Vagina (tissue), 2 donors: ENCODE measurements at places on chromosomes 11 and 22. TPM values are rescaled to one million over a fixed set of nuclear protein-coding genes. Genes with fewer than 3 reads are reported as not detected.

DNA sequence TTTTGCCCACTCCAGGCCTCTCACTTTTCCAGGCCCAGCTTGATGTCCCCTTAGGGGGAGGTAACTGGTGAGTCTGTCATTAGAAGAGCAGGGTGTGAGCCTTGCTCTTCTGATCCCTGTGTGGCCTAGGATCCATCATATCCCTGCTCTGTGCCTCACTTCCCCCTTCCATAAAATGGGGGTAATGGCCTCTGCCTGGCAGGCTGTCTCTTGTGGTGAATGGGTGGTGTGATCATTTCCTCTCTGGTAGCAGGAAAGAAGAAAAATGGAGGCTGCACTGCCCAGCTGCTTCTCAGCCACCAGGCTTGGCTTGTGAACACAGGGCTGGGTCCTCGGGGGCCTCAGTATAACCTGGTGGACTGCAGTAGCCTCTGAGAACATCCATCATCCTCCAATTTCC, 5.6 kb downstream of the ARHGEF17 start:
- H3K36me3 ChIP-seq: no peaks in the 10 kb centered on the region
- H3K27me3 ChIP-seq: no peaks in the 10 kb centered on the region
- H3K4me3 ChIP-seq: peak overlapping the region; percentile 84
- H3K27ac ChIP-seq: peak overlapping the region; percentile 98
- DNase-seq: no peak
- H3K4me1 ChIP-seq: peaks cover 92% of the 10 kb centered on the region

- no peak overlapping the region for H3K4me3 ChIP-seq
- no peaks in the 10 kb centered on the region for H3K4me1 ChIP-seq
- H3K27me3 ChIP-seq: no peaks in the 10 kb centered on the region
- no peak for DNase-seq
- H3K27ac ChIP-seq: no peak overlapping the region
Observed at GRCh38 chr11:42311514-42311913, 852.1 kb upstream of the LRRC4C start.

Gene E2F8
- total RNA-seq: 4.2 TPM

DNA sequence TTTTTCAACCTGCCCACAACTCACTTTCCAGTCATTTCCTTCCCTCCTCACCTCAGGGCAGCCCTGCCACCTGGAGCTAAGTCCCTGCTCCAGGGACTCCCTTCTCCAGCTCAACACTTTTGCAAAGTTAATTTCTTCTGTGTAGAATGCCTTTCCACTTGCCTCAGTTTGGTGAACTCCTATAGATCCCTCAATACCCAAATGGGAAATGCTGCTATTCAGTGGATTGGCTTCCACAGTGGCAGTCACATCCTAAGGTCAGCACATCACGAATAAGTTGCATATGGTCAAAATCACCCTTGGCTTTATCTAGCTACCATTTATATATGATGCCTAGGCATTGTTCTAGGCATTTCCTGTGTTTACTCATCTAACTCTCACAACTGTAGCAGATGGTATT, 23.6 kb downstream of the GDPD5 start:
- no peak overlapping the region for H3K27ac ChIP-seq
- no peaks in the 10 kb centered on the region for H3K27me3 ChIP-seq
- peaks cover 25% of the 10 kb centered on the region for H3K4me1 ChIP-seq

DNA sequence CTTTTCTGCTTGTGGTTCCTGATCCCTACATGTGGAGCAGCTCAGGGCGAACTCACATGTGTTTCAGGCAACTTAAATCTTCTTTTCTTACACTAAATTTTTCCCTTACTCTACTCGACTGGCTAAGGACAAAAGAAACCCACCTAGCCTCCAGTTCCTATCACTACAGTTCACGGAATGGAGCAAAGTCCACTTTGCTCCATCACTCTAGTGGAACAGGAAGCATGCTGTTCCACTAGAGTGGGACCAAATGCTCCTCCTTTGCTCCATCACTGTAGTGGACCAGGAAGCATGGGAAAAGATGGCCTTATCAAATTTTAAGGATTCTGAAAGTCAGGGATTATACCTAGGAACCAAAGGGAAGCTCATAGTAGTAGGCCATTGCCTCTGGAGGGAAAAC, 36.1 kb downstream of the PDE3B start:
- DNase-seq: no peak
- H3K4me1 ChIP-seq: no peaks in the 10 kb centered on the region
- no peaks in the 10 kb centered on the region for H3K36me3 ChIP-seq
- H3K4me3 ChIP-seq: no peak overlapping the region

GRCh38 chr11:94705891-94706615, 62.1 kb upstream of the AMOTL1 start:
- DNase-seq: no peak
- H3K27me3 ChIP-seq: no peaks in the 10 kb centered on the region
- H3K4me3 ChIP-seq: no peak overlapping the region
- peak overlapping the region; percentile 50 for H3K27ac ChIP-seq
- H3K4me1 ChIP-seq: no peaks in the 10 kb centered on the region

DNA sequence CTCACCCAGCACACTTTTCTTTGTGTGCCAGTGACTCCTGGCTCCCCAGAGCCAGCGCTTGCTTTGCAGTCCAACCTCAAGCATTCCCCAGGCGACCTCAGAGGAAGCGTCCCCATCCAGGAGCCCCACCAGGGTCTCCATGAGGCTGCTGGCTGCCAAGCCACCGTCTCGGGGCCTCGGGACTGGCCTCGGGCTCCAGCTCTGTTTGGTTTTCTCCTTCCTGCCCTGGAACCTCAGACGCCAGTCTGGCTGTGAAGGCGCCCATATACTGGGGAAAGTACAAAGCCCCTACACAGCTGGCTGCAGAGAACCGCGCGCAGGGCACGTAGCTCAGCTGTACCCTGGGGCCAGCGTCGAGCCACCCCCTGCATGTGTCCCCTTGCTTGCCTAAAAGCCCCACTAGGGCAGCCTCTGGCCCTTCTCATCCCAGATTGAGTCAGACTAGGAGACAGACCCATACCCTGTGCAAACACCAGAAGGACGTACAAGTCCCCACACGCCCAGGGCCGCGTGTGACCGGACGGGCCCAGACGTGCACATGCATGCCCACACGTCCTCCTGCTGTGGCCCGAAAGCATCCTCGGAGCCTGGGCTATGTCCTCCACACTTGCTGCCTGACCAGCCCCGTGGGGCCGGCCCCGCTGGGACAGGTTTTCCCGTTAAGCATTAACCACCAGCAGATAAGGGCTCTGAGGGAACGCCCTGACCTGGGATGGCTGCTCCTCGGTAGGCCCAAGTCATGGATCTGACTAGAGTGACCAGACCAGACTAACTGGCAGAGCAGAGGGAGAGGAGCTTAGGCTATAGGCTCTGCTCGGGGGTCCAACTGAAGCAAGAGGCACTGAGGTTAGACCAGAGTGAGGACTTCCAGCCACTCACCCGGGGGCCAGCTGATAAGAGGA, 4.2 kb upstream of the SYT8 start:
- no peaks in the 10 kb centered on the region for H3K27me3 ChIP-seq
- no peak overlapping the region for H3K4me3 ChIP-seq
- H3K27ac ChIP-seq: no peak overlapping the region
- peaks cover 65% of the 10 kb centered on the region for H3K4me1 ChIP-seq
- no peaks in the 10 kb centered on the region for H3K36me3 ChIP-seq
- no peak for DNase-seq

GRCh38 chr11:11458485-11458884, 105.4 kb upstream of the CSNK2A3 start:
- peaks cover 6% of the 10 kb centered on the region for H3K4me1 ChIP-seq
- DNase-seq: no peak
- no peaks in the 10 kb centered on the region for H3K36me3 ChIP-seq
- H3K27ac ChIP-seq: no peak overlapping the region
- H3K27me3 ChIP-seq: no peaks in the 10 kb centered on the region
- H3K4me3 ChIP-seq: no peak overlapping the region

DNA sequence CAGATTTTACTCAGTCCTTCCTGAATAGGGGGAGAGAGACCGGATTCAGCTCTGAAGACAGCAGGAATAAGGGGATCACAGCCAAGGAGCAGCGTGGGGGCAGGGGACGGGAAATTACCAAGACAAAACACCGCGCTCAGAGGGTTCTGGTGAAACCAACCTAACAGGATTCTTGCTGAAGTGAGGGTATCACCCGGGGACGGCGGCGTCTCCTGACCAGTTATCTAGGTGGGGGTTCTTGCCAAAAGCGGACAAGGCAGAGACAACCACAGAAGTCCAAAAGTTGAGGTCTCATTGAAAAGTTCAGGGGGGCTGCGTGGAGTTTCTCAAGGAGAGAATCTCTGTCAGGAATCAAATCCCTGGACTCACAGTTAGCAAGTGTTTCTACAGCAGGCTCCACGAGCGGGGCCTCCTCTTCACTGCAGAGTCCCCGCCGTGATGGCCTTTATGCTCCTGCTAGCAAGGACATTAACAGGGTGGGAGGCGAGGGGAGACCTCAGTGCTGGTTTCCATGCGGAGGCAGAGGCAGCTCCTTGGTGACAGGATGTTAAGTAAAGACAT, 291.0 kb downstream of the BRD1 start:
- DNase-seq: no peak
- no peak overlapping the region for H3K27ac ChIP-seq
- H3K36me3 ChIP-seq: no peaks in the 10 kb centered on the region
- H3K4me3 ChIP-seq: no peak overlapping the region

Gene TCN2
- total RNA-seq: 20.4 TPM
